ENCODE measurements at places on chromosomes 1 and 21.

- DNase-seq = no peak
Observed at GRCh38 chr1:19776287-19776686, 23.4 kb downstream of the TMCO4 start.

DNA sequence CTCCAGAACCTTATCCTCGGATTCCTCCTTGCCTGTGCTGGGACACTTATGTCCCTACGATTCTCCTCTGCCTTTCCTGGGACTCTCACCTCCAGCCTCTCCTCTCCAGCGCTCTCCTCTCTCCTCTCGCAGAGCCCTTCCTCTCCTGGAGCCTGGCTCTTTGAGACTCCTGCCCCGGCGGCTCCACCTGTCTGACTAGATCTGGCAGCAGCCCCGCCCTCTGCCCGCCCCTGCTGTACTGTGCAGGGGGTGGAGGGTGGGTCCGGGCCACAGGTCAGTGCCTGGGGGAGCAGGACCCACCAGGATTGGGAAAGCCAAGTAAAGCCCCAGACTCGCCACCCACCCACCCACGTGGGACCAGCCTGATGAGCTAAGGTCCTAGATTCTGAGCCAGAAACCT, 1.6 kb downstream of the ELOVL1 start:
- no peak for DNase-seq

DNA sequence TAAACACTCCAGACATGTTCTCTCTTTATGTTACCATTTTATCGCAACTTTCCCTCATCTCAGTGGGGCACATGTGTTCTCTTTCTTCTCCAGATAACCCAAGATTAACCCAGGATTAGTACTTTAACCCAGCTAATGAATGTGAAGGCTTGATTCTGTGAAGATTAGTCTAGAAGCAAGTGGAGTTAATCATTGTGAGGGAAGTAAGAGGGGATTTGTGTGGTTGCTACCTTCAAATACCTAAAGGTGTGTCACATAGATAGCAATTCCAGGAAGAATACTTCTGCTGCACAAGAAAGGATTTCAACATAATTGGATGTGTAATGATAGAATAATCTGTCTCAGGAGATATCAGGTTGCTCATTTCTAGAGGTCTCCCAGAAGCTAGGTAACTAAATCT, 327.1 kb downstream of the PBX1 start:
- DNase-seq = no peak

- DNase-seq = no peak
Observed at GRCh38 chr1:101008229-101008834, 17.3 kb downstream of the DPH5 start.

DNA sequence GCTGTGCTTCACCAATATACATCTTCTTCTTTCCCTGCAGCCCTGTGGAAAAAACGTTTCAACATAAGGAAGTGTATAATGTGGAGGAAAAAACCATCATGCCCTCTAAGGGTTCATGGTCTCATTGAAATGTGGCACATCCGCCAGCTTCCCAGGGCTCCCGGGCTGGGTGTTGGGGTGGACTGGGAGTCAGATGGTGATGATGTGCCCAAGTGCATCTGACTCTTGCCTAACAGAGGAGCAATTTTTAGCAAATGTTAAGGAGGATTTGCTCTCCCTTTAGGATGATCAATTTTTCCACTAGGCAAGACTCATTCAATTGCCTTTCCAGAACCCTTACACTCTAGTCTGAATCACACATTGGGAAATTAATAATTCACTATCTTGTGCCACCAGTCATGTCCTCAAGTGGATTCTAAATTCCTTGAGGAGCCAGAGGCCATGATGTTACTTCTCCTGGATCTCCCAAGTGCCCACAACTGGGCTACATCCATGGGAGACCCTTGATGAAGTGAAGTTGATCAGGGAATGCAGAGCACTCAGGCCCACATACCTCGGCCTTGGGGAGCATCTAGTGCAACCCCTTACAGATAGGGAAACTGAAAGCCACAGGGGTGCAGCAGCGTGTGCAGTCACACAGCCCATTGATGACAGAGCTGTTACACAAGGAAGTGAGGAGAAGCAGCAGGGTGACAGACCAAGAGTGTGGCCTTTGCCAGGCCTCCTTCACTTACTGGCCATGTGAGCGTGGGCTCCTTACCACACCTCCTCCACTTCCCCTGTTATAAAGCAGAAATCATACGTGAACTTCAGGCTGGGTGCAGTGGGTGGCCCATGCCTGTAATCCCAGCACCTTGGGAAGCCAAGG, 100.0 kb upstream of the SLC44A3 start:
- no peak for DNase-seq

GRCh38 chr21:15743593-15743992, 13.8 kb downstream of the USP25 start:
- DNase-seq = no peak

- DNase-seq = no peak
Observed at GRCh38 chr1:45291716-45292115, 35.0 kb upstream of the HPDL start.

- DNase-seq = no peak
Observed at GRCh38 chr1:200857804-200858203, 15.0 kb upstream of the GPR25 start.

- no peak for DNase-seq
Observed at GRCh38 chr21:44425895-44426662, 29.2 kb upstream of the LRRC3 start.

DNA sequence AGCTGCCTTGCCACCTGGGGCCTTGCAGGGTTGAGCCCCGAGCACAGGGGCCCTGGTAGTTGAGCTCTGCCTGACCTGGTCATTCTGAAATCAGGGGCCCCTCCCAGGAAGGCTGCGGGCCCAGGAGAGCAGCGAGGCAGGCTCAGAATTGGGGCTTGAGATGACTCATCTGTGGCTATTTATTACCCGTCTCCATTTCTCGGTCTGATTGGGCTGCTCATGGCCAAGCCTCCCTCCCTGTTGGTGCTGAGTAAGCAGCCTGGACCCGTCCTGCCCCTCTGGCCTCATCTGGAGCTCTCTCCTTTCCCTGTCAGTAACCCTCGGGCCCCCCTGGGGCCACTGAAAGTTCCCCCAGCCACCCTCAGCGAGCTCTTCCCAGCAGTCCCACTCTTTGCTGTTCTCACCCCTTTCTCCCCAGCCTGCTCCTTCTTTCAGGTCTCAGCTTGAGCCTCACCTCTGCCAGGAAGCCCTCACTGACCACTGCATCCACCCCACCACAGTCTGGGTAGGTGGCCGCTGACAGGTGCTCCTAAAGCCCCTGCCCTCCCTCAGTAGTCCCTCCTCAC, 11.0 kb upstream of the TNFRSF8 start:
- no peak for DNase-seq

DNA sequence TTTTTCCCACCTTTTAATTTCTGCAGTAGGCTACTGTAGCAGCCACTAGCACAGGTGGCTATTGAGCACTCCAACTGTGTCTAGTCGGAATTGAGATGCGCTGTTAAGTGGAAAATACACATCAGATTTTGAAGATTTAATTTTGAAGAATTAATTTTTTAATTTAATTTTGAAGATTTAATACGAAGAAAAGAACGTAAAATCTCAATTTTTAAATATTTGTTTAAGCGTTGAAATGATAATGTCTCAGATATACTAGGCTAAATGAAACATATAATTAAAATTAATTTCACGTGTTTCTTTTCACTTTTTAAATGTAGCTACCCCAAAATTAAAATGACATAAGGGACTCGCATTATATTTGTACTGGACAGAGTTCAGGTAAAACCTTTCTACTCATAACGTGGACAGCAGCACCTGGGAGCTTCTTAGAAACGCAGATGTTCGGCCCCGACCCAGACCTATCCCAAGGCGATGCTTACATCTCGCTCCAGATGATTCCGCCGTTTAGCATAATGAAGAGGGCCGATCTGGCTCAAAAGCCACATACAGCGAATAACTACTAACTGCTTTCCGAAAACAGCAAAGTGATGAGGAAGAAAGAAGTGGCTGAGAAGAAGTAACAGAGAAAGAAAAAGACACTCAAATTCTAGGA, 717 bp downstream of the CRYZL1 start:
- DNase-seq = no peak

DNA sequence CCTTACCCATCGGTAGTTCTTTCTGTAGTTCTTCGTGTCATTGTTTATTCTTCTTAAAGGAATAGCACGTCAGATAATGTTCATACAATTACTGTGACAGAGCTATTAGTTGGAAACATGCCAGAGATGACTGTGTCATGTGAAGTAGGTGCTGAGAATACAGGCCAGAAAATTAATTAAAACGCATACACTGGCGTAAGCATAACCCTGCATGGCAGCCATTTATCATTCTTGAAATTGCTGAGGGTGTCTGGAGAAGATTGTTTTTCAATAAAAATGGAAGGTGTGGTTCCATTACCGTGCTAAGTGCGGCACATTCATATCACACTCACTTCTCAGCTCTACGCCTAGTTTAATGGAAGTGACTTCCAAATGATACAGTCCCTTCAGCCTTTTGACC, 7.8 kb downstream of the ETS2 start:
- no peak for DNase-seq

DNA sequence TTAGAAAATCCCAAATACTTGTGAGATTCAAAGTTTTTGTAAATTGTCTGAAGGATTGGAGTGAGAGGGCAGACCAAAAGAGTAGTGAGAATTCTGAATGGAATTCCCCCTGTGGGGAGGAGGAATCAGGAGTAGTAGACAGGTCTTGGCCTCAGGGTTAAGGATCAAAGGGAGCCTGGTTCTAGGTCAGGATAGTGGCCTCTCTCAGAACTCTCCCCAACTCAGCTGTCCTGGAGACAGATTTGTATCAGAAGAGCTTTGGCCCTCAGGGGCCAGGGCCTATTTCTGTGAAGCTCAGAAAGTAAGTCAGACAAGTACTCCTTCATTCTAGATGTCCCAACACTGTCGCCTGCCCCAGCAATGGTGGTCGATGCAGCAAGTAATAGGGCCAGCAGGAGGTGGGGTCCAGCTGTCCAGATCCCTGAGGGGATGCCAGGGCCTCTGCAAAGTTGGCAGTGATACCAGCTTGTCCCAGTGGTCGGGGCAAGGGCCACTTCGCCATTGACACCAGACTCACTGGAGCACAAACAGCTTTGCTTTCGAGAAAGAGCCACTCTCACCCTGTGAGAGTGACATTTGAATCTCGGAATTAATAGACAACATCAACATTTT, 115.2 kb downstream of the SLC25A24 start:
- no peak for DNase-seq

GRCh38 chr1:171937938-171938337, 96.6 kb downstream of the DNM3 start:
- no peak for DNase-seq

GRCh38 chr1:151494741-151495281, 16.4 kb upstream of the CGN start:
- DNase-seq = no peak

GRCh38 chr1:209634005-209634737, 18.1 kb downstream of the LAMB3 start:
- no peak for DNase-seq

DNA sequence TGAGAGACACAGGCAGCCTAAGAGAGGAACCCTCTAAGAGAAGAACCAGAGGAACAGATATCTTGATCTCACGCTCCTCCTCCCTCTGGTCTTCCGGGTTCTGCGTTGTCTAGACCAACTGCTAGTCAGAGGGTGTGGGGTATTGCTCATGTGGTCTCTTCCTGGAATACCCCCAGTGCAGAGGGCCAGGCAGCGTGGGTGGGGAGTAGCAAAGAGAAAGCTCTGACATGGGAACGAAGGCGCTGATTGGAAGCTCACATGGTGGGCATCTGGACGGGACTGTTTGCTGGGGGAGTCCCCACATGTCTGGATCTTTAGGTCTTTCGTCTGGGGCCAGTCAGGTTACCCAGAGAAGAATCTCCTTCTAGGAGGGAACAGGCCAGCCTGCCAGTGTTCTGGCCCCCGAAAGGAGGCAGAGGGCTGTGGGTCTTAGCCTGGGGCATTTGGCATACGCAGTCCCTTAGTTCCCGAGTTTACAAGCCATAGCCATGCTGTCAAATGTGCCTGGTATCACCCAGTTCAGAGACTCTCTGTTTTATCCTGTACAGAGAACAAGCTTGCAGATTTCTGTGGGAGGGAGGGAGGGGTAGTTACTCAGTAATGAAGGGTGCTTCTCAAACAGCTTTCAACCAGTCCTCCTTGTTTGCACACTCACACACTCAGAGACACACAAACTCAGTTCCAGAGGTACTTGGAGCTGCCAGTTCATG, 18.3 kb upstream of the IL6R start:
- no peak for DNase-seq

DNA sequence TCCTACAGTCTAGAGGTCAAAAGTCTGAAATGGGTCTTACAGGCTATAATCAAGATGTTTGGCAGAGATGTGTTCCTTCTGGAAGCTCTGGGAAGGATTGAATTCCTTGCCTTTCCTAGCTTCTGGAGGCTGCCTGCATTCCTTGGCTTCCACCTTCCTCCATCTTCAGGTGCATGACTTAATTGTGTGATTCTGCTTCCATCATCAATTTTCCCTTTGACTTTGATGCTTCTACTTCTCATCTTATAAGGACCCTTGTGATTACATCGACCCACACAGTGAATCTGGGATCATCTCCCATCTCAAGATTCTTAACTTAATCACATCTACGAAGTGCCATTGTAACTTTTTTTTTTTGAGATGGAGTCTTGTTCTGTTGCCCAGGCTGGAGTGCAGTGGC, 111.4 kb downstream of the UCK2 start:
- no peak for DNase-seq

- DNase-seq = no peak
Observed at GRCh38 chr1:151612501-151613281, 841 bp downstream of the SNX27 start.

DNA sequence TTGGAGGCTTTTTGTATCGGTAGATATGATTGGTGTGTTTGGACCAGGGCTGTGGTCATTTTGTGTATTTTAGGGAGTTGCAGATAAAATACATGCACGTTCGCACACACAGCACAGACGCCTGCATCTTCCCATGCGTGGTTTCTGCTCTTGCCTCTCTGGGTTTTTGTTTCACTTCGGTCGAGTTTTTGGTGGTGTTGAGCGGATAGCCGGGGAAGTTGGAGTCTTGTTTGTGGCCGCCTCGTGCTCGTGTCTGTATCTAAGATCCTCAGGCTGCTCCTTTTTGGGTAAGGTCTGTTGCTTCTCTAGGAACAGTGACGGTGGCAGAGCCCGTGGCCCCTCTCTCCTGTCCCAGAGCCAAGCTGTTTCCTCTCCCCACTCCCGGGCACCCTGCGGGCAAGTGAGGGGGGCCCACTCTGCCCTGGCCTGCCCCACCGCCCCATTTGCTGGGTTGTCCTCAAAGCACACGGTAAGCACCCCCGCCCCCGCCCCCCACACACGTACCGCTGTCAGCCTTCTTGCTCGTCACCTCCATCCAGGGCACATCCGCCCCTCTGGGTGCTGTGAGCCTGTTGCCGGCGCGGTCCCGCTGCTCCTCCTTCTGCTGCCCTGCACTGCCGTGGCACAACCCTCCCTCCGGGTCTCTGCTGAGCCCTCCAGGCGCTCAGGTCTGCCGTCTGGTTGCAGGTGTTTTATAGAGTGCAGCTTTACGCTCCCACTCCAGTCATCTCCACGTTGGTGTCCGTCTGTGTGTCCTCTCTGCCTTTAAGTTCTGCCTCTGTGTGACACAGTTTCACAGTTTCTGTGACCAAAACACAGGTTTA, 51.9 kb downstream of the AGPAT3 start:
- DNase-seq = no peak
